Germinal center (tissue), 1 donor: ENCODE measurements at places on chromosomes 7 and 10.

- no peak for DNase-seq
Measured at GRCh38 chr10:4003348-4003973, 218.5 kb upstream of the KLF6 start.

GRCh38 chr7:36653008-36653662 lies 71.2 kb downstream of the AOAH start:
- no peak for DNase-seq

- no peak for DNase-seq
Measured at GRCh38 chr7:132750096-132750495, 173.8 kb upstream of the PLXNA4 start.

- no peak for DNase-seq
Measured at GRCh38 chr7:30914596-30914995, 2.9 kb downstream of the AQP1 start.

DNA sequence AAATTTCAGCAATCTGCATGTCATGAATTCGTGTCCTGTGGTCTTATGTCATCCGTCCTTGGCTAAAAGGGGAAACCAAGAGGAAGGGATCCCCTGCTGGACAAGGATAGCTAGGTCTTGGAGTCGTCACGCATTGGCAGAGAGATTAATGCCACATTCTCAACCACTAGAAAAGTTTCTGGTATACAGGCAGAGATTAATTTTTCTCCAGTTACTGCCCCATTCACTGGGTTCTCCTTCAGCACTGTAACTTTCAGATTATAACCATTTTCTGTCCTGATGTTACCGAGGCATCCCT lies 1060.6 kb upstream of the AUTS2 start:
- DNase-seq = no peak

DNA sequence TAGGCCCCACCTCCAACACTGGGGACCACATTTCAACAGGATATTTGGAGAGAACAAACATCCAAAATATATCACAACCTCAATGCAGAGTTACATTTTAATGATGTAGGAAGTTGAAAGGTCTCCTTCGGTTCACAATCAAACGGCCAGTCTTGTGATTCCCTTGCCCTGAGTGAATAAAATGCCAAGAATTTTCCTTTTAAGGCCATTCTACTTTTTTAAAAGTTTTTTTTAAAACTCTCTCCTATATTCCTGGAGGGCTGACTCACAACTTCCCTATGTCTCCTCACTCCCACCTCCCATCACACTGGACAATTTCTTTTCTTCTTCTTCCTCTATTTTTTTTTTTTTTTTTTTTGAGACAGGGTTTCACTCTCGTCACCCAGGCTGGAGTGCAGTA lies 693.6 kb upstream of the AUTS2 start:
- no peak for DNase-seq

- DNase-seq = no peak
Measured at GRCh38 chr10:79079490-79080355, 11.0 kb downstream of the ZMIZ1 start.

DNA sequence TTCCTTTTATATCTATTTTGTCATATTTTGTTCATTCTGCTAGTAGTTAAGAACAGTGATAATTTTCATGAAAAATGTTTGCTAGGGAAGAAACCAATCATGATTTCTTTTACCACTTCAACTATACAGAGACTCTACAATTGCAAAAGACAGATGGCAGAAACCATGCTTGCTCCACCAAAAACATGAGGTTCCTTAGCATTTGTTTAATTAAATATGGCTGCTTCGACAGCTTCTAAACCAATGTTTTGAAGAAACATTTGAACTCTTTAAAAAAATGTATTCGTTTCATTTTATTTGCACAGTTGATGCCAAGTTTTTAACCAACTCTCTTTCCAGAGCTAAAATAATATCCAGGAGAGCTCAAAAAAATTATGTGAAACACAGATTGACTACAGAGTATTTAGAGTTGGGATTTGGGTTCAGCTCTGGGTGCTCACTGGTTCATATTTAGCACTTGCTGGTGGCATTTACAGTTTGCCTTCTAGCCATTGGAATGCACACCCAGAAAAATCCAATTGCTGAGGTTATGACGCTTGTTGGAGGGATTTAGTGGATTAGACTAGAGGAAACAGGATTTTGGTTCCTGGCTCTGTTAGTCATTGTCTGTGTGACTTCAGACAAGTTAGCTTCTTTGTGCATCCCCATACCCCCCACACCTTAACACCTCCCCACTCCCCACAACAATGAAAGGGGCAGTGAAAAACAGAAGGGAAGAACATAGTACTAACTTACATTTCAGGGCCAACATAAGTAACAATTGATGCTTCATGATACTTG lies 35.8 kb upstream of the SDHAF3 start:
- no peak for DNase-seq

DNA sequence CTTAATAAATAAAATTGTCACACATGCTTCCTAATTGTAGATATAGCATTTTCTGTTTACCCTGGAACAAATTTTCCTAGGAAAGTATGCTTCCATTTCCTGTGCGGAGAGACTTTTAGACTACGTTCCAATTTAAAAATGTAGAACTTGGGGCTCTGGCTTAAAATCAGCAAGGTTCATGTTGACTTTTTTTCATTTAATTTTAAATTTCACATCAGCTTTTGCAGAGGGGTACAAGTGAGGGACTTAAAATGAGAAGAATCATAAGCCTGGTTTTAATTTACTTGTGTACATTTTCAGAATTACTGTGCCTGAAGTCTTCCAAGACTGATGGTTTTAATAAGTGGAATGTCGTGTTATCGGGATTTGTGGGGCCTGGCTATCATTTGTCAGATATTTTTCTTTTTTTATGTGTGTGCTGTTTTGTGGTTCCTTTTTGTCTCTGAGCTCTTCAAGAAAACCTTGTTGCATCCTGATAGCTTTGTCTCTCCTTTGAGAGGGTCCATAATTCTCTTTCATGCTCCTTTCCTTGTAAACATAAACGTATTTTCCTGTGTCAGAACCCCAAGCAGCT lies 8.8 kb upstream of the ATRNL1 start:
- no peak for DNase-seq

DNA sequence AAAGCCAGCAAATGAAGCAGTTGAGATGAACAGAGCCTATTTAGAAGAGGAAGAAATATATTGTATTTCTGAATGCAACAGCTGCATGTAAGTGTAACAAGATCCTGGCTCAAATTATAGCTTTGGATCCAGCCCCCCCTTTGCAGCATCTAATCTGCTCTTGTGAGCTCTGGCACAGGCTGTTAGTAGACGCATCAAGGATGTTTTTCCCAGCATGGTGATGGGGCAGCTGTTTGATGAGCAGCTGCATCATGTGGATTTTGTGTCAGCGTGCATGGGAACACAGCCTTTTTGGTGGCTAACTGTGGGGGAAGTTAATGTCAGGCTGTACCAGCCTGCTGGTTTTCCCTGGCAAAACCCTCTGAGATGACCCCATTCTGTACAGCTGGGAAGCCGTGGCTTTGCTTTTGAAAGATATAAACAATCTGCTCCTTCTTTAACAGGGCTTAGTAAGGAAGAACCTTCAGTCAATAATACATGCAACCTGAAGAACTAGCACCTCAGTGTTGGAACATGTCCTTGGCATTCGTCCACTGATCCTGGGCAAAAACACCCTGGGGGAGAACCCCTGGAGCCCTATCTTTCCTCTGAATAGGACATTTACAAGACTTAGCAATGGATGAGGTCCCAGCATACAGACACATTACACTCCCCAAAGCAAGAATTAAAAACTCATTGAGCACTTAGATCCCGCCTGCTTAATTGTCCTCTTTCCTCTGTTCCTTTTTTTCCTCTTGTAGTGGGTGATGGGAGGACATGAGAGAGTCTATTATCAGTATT lies 70.6 kb downstream of the NPS start:
- DNase-seq = no peak

DNA sequence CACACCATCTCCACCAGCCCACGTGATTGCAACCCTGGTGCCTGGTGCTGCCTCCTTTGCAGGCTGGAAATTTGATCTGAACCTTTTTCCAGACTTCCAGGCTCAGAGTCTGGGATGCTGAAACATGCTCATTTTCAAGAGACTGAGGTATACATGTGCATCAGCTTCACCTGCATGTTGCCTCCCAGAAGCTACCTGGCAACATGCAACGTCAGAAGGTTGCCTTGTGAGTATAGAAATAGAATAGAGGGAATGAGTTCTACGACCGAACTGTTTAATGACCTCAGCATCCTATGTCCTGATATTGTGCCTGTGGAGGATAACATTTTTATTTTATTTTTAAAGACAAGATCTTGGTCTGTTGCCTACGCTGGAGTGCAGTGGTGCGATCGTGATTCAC lies 1.9 kb upstream of the ZNF212 start:
- no peak for DNase-seq

GRCh38 chr10:69994262-69994661 lies 58.4 kb upstream of the MACROH2A2 start:
- DNase-seq = peak; percentile 45

DNA sequence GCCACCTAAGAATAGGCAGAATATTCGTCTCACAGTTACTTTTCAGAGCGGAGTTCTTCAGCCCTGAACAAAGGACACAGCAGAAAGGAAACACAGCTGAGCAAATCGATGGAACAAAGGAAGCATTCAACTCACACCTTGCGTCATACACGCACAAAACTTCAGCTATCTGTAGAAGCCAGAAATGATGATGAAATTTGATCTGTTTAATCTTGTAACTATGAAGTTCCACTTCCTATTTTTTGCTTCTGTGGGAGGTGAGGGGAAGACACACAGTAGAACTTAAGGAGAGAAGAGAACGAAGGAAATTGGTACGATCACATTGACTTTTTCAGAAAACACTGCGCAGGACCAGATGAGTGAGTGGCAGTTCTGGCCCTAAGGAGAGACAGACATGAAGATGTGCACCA lies 26.2 kb downstream of the FAM171A1 start:
- no peak for DNase-seq

DNA sequence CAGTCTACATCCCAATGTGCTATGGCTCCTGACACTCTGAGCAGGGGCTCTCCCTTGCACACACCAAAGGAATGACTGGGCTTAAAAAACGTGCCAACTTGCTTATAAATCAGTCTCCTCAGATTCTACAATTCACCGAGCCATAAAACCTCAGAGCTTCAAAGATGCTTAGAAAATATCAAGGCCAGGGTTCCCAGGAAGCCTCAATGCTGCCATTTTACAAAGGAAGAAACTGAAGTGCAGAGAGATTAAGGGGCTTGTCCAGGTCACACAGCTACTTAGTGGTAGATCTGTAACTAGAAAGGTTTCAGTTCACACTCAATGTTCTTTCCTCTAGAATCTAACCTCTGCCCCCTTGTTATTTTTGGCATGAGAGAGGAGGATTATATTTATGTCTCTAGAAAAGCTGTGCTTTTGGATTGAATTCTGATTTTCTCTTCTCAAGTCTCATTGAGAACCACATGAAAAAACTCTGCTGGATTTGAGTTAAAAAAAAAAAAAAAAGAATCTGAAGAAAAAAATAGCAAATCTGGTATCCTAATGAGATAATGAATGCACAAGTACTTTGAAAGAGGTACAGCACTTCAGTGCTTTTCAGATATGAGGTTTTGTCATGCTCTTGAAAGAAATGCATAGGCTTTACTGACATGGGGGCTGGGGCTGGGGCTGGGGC lies 22.3 kb upstream of the TSPAN33 start:
- DNase-seq = no peak

DNA sequence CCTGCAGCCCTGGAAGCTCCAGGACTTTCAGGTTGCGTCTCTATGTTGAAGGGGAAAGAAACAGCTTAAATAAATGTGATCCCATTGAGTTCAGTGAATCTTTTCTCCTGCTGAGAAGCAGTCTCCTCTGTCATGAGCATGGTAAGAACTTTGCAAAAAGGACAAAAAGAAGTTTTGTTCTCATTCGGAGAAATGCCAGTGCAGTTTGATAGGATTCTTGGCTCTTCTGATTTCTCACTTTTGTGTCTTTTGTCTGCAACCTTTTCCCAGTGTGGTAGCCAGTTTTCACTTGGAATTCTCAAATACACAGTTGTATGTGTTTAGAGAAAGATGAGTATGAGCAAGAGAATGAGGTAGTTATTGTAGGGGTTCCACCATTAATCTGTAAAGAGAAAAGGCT lies 64.3 kb downstream of the AP3M1 start:
- DNase-seq = no peak

- peak; percentile 78 for DNase-seq
Measured at GRCh38 chr10:92087750-92088395, 164.3 kb downstream of the BTAF1 start.

DNA sequence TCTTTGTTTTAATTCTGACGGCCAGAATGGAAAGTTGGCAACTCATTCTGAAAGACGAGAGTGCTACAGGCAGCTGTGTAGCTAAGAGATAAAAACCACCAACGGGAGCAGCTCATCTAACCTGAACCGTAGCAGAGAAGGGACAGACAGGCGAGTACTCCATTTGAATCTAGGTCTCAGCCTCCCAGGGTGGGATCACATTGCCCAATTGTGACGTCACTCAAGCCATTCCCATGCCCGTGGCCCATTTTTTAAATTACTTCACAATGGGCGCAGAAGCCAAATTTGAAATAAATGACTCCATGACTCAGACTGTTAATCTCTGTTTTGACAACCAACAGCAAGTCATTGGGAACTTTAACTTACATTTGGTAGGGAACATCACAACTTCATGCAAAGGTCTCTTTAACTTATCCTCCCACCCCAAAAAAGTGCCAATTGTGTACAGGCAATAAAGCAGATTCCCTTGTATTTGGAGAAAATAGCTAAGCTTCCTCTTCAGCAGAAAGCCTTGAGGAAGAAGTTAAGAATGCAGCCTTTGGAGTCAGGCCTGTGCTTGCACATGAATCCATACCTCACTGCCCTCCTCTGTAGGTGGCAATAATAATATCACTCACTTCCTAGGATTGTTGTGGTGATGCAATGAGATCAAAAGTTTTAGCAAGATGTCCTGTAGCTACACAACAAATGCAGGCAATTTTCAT lies 93.2 kb upstream of the KIF5B start:
- no peak for DNase-seq

- peak; percentile 71 for DNase-seq
Measured at GRCh38 chr7:141701489-141702046, 398 bp downstream of the DENND11 start.

DNA sequence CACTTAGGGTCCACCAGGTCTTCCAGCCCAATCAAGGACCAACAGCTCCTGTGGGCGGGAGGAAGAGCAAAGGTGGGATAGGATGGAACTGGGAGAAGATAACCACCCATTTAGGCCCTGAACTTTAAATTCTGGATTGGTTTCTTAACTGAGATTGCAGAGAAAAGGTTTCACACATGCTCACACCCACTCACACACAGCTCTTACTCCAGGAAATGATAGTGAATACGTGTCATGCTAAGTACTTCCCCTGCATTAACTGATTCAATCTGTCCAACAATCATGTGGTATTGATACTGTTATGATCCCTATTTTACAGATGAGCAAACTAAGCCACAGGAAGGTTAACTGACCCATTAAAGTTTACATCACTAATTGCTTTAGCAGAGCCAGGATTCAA lies 4.6 kb upstream of the CYP3A4 start:
- DNase-seq = no peak

DNA sequence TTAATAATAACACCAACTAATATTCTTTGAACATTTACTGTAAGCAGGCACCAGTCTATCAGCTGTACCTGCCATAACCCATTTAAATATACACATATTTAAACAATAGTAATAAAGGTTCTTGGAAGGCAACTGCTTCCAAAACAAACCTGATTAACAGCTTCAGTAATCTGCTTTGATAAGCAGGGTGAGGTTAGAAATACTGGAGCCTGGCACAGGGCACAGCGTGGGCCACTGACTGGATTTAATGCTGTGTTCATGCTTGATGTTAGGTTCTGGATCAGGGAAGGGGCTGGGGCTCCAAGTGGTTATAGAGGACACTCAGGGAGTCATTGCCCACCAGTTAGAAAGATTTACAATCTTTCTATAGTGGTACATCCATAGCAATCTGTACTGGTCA lies 10.9 kb upstream of the C10orf120 start:
- DNase-seq = no peak

- no peak for DNase-seq
Measured at GRCh38 chr10:24000271-24000813, 208.6 kb upstream of the KIAA1217 start.
